ENCODE measurements at places on chromosomes 3 and 15.

DNA sequence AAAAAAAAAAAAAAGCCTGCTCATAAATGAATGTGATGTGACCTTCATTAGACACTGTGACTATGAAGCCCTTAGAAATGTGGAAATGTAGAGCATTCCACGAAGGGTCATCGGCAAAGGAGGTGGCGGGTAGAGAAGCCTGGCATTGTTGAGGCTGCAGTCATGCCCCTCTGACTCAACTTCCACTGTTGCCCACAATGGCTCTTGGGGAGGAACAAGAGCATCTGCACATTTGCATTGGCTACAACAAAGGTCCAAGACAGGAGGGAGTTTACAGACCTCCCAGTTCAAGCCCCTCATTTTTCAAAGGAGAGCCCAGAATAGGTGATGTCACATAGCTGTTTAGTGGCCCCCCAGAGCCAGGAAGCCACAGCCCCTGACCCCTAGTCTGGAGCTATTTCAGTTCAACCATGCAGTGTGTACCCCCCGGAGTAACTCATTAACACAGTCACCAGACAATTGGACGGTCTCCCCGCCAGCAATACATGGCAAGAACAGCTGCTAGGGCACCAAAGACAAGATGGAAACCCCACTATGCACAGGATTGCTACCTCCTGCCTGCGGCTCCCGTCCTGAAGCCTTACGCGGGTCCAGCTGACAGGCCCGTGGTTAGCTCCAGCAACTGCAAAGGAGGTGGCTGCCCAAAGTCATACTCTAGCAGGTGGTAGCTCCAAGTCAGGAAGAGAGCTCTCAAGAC is 56.2 kb downstream of the SH3BP5 start:
- DNase-seq, result no peak

GRCh38 chr3:179853176-179853575 is 183.6 kb downstream of the PEX5L start:
- DNase-seq, result peak; percentile 9

DNA sequence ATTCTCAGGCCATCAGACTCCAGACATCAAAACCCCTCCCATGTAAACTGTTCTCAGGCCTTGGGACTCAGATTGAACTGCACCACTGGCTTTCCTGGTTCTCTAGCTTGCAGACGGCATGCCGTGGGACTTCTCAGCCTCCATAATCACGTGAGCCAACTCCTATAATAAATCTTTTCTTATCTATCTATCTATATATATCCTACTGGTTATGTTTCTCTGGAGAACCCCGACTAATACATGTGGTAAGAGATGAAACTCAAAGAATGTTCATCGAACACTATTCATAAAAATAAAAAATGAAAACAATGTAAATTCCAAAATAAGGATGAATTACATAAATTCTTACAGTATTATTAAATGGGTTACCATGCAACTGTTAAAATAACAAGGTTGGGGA is 84.5 kb upstream of the NTRK3 start:
- DNase-seq, result no peak

DNA sequence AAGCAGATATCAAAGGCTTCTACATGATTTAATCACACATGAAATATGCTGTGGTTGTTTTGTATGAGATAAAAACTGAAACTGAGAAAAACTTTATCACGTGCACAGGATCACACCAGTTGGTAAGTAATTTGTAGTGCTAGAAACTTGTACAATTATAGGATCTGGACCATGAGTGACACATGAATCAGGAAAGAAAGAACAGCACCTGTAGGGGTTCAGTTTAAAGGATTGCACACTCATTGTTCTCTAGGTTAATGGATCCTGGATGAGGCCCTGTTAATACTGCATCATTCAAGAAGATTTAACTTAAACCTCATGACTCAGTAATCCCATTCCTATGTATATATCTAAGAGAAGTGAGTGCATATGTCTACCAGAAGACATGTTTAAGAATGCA is 87.9 kb downstream of the STT3B start:
- DNase-seq, result no peak

DNA sequence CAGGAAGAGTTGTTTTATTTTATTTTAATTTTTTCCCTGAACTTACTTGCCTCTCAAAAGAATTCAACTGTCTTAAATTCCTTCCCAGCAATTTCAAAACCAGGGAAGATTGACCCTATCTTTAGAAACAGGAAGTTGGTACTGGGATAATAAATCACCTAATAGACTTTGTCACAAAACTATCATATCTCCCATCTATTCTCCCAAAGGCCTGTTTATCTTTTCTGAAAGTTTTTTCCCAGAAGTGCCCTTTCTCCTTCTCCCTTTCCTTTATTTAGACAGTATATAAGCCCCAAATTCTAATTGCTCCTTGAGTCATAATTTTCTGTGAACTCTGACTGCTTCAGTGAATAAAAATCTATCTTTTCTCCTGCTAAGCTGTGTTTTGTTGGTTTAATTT is 2.9 kb upstream of the RNF7 start:
- DNase-seq, result no peak

GRCh38 chr3:113035387-113035982 is 44.7 kb downstream of the GTPBP8 start:
- DNase-seq, result peak; percentile 74

DNA sequence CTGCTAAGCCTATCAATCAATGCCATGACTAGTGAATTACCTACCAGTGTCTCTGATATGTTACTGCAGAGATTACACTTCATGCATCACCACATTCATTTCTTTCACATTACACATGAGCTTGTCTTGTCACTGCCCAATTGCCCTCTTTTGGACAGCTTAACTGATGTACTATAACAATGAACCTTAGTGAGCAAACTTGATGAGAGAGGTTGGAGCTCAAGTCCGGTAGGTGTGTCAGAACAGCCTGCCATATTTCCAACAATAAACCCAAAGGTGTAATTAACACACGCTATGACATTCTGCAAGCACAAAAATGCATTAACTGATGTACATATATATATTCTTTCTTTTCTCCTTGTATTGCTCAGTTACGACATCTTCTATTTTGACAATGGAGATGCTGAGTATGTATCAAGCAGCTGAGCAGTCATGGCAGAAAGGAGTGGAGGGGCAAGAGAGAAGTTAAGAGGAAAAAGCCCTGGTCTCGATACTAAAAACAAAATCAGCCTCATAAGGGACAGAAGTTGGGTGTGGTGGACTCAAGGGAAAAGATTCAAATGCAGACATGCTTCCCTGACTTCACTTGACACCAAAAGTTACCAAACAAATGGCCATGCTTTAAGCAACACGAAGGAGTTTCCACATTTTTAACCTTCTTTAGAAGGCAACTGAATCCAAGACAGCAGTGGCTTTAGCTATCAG is 538.2 kb downstream of the FOXP1 start:
- no peak for DNase-seq

DNA sequence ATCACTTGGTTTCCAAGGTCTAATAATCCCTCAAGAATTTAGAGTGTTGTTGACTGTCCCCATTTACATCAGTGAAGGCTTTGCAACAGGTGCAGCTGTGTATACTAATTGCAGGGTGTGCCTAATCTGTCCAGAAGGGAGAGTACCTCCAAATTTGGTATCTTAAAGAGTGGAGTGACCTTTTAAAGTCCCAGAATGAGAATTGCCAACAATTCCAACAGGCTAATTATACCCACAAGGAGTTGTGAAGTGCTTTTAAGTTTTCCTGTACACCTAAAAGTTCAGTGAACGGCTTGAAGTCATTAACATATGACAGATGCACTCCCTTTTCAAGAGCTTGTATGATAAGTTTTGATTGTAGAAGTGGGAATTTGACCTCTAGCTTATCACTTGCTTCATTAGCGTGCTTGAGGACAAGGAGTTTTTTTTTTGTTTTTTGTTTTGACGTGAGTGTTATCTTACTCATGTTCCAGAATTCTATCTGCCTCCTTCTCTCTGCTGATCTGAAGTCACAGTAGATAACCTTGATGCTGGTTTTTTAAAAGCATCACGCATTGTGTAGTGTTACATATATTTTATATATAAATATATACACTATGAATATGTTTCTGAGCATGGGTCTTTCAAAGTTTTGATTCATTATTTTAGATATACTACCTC is 26.3 kb downstream of the CDIN1 start:
- DNase-seq, result no peak

- DNase-seq, result no peak
Measured at GRCh38 chr15:28147801-28148200, 48.7 kb upstream of the OCA2 start.

GRCh38 chr3:121855555-121855954 is 20.5 kb downstream of the EAF2 start:
- DNase-seq, result no peak

- DNase-seq, result no peak
Measured at GRCh38 chr3:151541178-151541577, 80.3 kb upstream of the IGSF10 start.

- DNase-seq, result peak; percentile 60
Measured at GRCh38 chr3:111314181-111314873, 227.7 kb upstream of the CD96 start.

DNA sequence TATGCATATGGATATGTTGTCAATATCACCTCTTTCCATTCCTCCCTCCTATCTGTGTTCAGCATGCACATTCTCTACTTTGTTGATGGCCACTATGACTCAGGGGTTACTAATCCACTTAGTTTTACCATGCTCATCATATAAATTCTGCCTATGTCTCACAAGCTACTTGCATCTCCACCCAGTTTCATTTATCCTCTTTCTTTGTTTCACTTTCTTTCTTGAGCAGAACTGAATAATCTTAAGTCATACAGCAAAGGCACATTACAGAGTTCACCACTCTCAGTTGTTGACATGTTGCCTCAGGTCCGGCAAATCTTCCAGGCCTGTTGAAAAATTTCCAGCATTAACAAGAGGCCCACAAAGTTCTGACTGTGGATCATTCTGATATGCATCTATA is 71.5 kb downstream of the SSR3 start:
- peak; percentile 88 for DNase-seq

- peak; percentile 96 for DNase-seq
Measured at GRCh38 chr15:64460206-64460723, at the start of gene ZNF609. ZNF609 (plus strand) TSS chr15:64460578; CDS start chr15:64499420, 38,842 bp downstream.

DNA sequence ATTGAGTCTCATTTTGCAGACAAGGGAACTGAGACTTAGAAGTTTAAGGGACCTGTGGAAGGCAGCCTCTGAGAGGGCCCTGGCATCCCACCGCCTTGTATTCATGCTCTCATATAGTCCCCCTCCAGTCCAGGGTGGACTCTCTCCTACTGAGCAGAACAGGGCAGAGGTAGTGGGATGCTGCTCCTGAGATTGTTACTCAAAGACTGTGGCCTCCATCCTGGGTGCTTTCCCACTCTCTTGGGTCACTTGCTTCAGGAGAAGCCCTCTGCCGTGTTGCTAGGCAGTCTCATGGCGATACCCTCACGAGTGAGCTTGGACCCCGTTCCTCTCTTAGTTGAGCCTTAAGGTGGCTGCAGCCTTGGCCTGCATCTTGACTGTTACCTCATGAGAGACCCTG is 22.2 kb upstream of the ADCY5 start:
- DNase-seq, result no peak

DNA sequence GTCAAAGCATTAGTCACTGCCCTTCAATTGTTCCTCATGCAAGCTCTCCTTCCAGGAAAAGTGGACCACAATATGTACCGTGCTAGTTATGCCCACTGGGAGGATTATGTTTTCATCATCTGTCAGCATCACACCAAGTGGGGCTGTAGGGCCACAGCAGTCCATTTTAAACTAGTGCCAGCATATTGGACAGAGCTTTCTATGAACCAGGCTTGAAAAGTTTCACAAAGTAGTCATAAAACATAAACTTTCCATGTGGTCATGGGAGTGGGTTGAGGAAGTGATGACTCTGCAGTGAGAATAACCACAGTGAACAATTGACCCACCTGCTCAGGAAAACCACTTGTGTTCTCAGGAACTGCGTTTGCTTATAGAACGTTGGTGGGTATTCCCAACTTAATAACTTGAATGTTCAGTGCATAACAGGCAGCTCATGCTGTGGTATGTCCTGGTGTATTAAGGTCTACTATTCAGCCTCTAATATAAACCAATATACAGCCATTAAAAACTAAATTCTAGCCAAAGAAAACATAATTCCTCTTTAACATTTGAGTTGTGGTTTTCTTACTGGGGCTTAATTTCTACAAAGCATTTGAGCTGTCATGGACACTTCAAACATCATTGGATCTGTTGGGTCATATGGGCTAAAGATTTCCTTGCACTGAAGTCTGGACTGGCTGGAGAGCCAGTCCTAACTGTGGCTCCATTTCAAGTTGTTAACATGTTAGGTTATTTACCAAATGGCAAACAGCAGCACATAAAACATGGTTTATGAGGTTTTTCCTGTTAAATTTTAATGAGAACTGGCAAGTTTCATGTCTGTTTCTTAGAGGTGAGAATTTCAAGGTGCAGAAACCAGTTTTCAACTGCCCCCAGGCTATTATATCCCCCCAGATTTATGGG is 274.1 kb downstream of the OTOL1 start:
- no peak for DNase-seq

GRCh38 chr3:159855599-159856346 is 132.9 kb upstream of the IL12A start:
- DNase-seq, result no peak

- DNase-seq, result no peak
Measured at GRCh38 chr3:31448035-31448881, 84.5 kb upstream of the STT3B start.

DNA sequence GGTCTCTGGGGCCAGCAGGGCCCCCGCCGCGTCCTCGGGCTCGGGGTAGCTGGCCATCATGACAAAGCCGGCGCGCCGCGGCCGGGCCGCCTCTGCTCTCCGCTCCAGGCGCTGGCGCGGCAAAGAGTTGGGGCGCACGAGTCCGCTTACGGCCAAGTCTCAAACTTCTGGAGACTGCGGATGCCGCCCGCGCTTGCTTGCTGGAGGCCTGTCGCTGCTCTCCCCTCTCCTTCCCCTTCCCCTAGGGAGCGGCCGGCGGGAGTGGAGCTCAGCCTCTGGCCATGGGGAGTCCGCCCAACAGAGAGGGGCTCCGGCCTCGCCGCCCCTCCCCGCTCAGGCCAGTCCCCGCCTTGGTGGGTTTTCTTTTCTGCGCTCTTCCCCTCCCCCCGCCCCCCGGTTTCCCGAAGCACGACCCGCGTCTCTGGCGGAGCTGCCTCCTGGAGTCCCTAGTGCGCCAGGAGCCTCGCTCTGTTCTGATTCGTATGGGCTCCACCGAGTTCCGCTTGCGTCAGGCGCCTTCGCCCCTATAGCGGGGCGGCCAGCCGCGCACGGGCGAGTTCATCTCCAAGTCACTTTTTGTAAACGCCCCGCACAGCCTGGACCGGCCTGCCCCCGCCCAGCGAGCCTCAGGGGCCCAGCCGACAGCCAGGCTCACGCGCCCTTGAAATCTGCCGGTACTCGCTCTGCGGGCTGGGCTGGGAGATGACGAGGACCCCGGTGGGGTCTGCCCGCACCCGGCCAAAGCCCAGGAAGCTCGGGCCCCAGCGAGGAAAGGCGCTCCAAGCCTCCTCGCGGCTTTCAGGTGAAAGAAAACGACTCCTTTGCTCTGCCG is at the start of the genes FOXL2 and FOXL2NB:
FOXL2 (minus strand) TSS at position 475 of the 832 bp plus-strand sequence; CDS start at position 60, 415 bp downstream.
FOXL2NB (plus strand) TSS at position 555 of the 832 bp plus-strand sequence; CDS start at position 703, 148 bp downstream.
- DNase-seq, result peak; percentile 72

- DNase-seq, result peak; percentile 51
Measured at GRCh38 chr3:39808467-39809180, 785 bp upstream of the MYRIP start.

DNA sequence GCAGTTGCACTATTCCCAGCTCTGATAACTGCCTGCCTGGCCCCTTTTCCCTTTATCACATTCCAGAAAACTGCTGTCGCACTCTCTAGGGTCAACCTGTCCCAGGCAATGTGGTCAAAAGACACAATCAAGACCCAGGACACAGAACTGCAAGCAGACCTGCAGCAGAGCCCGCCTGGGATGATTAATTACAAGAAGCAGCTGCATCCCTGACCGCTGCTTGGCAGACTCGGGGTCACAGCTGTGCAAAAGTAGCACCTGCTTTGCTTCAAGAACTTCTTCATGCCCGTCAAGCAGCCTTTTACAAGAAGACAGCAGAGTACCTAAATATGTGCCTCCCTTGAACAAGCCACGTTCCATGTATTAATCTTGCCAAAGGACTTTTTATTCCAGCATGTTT is 120.0 kb upstream of the ST8SIA2 start:
- no peak for DNase-seq

All from foreskin fibroblast (primary cell).